ENCODE measurements at places on chromosomes 16 and 17. TPM values are rescaled to one million over a fixed set of nuclear protein-coding genes. Genes with fewer than 3 reads are reported as not detected.

The ZFP90 gene
- total RNA-seq, result 11.8 TPM

The KCNG4 gene
- total RNA-seq, result not detected

The ANKS4B gene
- not detected for total RNA-seq

DNA sequence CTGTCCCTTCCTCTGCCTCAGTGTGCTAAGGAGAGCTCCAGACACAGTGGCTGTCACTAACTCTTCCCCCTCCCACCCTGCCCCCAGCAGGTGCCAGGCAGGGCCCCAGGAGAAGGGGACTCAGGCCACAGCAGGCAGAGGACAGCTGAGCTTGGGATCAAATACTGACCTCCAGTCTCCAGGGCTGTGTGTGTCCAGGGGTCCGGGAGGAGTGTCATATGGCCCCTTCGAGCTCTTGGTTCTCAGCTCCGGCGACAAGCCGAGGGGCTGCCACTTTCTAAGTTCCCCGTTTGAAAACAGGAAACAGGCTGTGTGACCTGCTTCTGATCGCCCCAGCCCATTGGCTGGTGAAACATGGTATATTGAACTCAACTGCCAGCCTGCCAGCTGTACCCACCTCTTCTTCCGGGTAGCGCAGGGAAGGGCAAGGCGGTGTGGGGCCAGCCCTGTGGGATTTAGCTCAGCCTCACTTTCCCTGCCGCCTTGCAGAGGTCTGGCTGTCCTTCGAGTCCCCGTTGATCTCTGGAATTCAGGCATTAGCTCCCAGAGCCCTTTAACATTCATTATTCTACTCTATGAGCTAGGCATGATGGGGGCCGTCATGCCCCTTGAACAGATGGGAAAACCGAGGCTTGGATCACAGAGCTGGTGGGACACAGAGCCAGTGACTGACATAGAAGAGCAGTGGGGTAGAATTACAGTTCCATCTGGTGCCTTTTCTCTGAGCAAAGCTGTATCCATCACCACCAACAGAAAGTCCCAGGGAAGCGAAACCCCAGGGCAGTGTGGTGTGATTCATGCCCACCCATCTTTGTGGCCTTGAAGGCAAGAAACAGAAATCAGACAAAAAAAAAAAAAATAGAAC, at the start of gene SNX20:
Gene SNX20, minus strand, starts transcription at position 292 of the 865 bp plus-strand sequence. CDS start 3,786 bp downstream, outside the sequence.
- no peaks in the 10 kb centered on the region for H3K4me1 ChIP-seq
- H3K36me3 ChIP-seq, result no peaks in the 10 kb centered on the region
- no peak within 1 kb of the TSS for H3K27ac ChIP-seq
- peak within 1 kb of the TSS; percentile 43 for H3K4me3 ChIP-seq

DNA sequence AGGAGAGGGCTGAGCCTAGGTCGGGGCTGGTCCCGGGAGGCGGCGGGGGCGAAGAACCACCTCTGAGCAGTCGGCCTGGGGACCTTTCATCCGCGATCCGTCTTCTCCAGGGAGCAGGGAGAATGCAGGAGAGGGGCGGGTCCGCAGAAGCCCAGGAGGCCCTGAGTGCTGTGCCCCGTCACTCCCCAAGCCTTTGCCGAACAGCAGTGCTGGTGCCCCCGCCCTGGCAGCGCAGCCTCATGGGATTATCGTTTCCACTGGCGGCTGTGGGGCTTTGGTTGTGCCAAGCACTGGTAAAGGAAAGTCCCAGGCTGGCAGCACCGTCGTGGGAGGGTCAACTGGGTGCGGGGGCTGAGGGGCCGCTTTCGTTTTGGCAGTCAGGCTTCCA, 631 bp downstream of the TBL3 start:
- peak overlapping the region; percentile 98 for H3K27ac ChIP-seq
- H3K4me1 ChIP-seq, result peaks cover 20% of the 10 kb centered on the region
- no peaks in the 10 kb centered on the region for H3K27me3 ChIP-seq

DNA sequence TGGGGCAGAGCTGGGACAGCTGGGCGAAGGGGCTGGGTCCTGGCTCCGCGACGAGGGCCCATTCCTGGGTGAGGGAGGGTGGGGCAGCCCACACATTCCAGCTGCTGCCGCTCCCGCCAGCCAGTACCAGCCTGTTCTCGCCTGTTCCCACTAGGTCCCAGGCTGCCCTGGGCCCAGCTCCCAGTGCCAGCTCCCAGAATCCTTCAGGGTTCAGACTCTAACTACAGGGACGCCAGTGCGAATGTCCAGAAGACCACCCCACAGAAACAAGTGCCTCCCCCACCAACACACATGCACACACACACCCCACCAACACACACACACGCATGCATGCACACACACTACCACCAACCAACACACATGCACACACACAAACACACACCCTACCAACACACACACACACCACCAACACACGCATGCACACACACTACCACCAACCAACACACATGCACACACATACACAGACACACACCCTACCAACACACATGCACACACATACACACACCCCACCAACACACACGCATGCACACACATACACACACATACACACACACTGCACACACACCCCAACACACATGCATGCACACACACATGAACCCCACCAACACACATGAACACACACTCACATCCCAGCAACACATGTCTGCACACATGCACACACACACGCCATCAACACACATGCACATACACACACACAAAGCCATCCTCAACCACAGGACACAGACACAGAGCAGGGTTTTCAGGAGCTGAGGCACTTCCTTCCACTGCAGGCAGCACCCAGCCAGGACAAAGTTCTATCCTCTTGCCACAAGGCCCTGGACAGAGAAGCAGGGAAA, 27.5 kb upstream of the KRT17 start:
- no peak overlapping the region for H3K27ac ChIP-seq
- no peaks in the 10 kb centered on the region for H3K27me3 ChIP-seq
- H3K4me3 ChIP-seq, result peak overlapping the region; percentile 36
- H3K4me1 ChIP-seq, result peaks cover 9% of the 10 kb centered on the region
- no peak for DNase-seq

GRCh38 chr17:49646391-49647255, 31.3 kb downstream of the SPOP start:
- H3K27me3 ChIP-seq, result no peaks in the 10 kb centered on the region
- peak overlapping the region; percentile 89 for H3K27ac ChIP-seq
- H3K36me3 ChIP-seq, result peaks cover 2% of the 10 kb centered on the region
- peak overlapping the region; percentile 49 for H3K4me3 ChIP-seq
- peak; percentile 78 for DNase-seq
- peaks cover 64% of the 10 kb centered on the region for H3K4me1 ChIP-seq

DNA sequence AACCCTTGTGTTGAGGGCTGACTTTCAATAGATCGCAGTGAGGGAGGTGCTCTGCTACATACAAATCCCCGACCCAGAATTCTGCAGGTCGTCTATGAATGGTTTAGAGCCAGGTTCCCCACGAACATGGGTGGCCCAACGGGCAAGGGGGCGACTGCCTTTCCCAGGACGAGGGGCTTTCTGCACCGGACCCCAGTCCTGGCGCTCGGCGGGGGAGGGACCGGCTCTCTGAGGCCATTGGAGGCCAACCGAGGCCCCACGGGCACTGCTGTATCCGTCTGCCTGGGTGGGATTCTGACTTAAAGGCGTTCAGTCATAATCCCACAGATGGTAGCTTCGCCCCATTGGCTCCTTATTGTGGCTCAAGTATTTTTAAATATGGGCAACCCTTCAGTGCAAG, 21.2 kb downstream of the SEC14L1 start:
- H3K4me1 ChIP-seq, result peaks cover 88% of the 10 kb centered on the region
- no peaks in the 10 kb centered on the region for H3K27me3 ChIP-seq
- peak overlapping the region; percentile 25 for H3K4me3 ChIP-seq
- H3K36me3 ChIP-seq, result no peaks in the 10 kb centered on the region

GRCh38 chr16:27254262-27254811, 14.2 kb downstream of the NSMCE1 start:
- no peaks in the 10 kb centered on the region for H3K36me3 ChIP-seq
- H3K4me1 ChIP-seq, result no peaks in the 10 kb centered on the region
- H3K27ac ChIP-seq, result no peak overlapping the region
- DNase-seq, result no peak
- H3K27me3 ChIP-seq, result no peaks in the 10 kb centered on the region

GRCh38 chr17:29710891-29711418, 88.2 kb upstream of the CORO6 start:
- H3K36me3 ChIP-seq, result no peaks in the 10 kb centered on the region
- peak overlapping the region; percentile 57 for H3K4me3 ChIP-seq
- no peak for DNase-seq
- no peaks in the 10 kb centered on the region for H3K27me3 ChIP-seq

- no peak overlapping the region for H3K4me3 ChIP-seq
- no peaks in the 10 kb centered on the region for H3K4me1 ChIP-seq
- no peaks in the 10 kb centered on the region for H3K27me3 ChIP-seq
Observed at GRCh38 chr17:50187751-50188530, 13.5 kb downstream of the COL1A1 start.

- H3K36me3 ChIP-seq, result peaks cover 40% of the 10 kb centered on the region
- H3K4me1 ChIP-seq, result peaks cover 19% of the 10 kb centered on the region
- no peak overlapping the region for H3K4me3 ChIP-seq
- H3K27me3 ChIP-seq, result no peaks in the 10 kb centered on the region
Observed at GRCh38 chr17:4960279-4960922, 7.2 kb downstream of the SPAG7 start.

GRCh38 chr16:70523743-70524398, at the start of gene SF3B3:
Gene SF3B3, plus strand, starts transcription at chr16:70523816. Its CDS starts 2,841 bp downstream, at chr16:70526657.
- peak; percentile 72 for DNase-seq
- peaks cover 41% of the 10 kb centered on the region for H3K36me3 ChIP-seq
- peak within 1 kb of the TSS; percentile 90 for H3K27ac ChIP-seq
- peak within 1 kb of the TSS; percentile 82 for H3K4me3 ChIP-seq
- H3K27me3 ChIP-seq, result no peaks in the 10 kb centered on the region

DNA sequence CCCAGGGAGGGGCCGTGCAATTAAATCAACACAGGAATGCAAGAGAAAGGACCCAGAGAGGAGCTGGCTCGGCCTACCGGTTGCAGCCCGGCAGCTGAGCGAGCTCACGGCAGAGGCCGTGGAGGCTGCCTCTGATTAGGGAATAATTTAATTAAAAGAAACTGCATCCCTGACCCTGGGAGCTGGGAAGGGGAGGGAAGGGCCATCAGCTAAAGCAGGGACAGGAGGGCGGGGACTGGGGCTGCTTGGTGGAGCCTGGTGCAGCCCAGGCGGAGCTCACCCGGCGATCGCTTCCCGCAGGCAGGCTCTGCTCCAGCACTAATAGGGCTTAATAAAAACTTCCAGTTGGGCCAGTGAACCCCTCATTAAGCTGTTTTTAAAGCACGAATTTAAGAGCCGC, 43.4 kb downstream of the LMF1 start:
- peaks cover 22% of the 10 kb centered on the region for H3K36me3 ChIP-seq
- no peaks in the 10 kb centered on the region for H3K27me3 ChIP-seq
- no peak for DNase-seq

DNA sequence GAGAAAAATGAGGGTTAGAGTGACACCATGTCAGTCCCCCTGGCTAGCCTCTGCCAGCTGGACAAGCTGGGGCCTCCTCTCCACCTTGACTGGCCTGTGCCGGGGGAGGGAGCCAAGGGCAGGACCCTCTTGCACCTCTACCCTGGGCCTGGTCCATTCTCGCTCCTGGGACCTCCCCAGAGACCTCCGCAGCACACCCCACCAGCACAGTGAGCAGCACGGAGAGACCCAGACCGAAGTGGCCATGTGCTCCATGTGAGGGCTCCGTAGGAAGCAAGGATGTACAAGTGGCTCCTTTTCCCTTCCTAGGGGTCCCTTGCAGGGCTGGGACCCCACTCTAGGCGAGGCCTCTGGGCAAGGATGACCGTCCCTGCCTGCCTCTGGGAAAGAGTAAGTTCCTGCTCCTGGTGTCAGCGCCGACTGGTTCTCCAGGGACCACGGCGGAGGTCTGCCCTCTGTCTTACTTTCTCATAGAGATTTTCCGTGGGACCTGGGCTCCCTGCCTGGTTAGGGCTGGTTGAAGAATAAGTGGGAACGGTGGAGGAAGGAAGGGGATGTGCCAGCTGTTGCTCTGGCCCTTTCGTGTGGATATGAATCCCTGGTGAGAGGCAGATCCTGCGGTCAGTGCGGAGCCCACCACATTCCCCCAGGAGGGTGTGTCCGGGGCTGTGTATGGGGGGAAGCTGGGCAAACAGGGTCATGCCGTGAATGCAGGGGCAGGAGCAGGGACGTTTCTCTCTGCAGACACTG, 124.2 kb downstream of the METRNL start:
- DNase-seq, result peak; percentile 18
- no peak overlapping the region for H3K4me3 ChIP-seq
- H3K36me3 ChIP-seq, result no peaks in the 10 kb centered on the region
- peaks cover 25% of the 10 kb centered on the region for H3K4me1 ChIP-seq

Data from psoas muscle (tissue), 8 donors.